ENCODE measurements at places on chromosomes 6 and 20.

- no peak for DNase-seq
Observed at GRCh38 chr6:47292027-47292426, 17.7 kb downstream of the TNFRSF21 start.

DNA sequence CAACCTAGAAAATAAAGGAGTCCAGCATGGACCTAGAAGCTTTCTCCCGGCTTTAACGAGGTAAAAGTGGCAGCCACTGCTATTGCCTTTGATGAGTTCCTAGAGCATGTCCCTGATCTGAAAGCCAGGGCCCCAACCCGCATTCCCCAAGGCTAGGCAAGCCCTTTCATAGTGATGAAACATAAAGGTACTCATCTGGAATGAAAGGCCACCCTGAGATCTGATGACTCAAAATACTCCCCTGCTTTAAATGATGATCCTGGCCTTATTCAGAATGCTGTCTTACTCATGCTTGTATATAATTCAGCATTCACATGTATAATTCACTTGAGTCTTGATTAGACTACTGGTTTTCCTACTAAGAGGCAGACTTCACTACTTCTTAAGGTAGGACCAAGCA is 21.3 kb downstream of the TTPAL start:
- DNase-seq = no peak

DNA sequence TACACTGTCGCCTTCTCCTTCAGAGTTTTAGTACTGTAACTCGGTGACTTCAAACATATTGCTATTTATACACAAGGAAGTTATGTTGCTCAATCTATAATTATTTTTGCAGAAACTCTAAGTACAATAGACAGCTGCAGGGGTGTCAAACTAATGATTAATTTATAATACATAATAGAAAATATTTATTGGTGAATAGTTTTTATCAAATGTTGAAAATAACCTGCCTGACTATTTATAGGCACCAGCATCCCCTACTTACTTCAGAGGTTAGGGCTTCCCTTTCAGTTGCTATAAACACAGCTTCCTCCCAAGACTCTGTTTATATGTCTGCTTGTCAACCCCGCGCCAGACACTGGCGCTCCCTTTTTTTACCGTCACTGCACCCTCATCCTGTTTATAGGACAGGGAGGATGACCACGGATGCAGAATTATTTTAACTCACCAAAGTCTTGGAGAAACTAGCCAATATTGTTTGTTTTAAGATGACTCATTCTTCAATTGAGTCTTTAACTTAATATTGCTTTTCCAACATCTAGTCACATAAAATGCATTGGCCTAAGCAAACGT is 225.0 kb downstream of the ALDH8A1 start:
- no peak for DNase-seq

- no peak for DNase-seq
Observed at GRCh38 chr6:90446164-90446563, 140.7 kb downstream of the MAP3K7 start.

DNA sequence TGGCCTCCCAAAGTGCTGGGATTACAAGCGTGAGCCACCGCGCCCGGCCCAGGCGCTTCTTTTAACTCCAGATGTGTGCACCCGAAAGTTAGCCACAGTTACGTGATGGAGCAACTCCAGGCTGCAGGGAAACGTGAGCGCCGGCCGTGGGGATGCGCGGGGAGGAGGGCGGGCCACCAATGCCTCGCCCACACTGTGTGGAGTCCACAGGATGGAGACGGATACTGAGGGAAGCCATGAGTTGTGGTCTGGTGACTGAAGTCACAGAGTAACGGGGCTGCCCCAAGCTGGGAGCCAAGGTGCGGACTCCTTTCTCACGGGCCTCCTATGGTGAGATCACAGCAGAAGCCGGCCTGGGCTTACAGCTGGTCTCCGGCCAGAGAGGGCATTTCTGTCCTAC is 23.2 kb downstream of the YTHDF1 start:
- no peak for DNase-seq

All from uterus (tissue), 4 donors.